ENCODE measurements at places on chromosomes 6 and 20.

DNA sequence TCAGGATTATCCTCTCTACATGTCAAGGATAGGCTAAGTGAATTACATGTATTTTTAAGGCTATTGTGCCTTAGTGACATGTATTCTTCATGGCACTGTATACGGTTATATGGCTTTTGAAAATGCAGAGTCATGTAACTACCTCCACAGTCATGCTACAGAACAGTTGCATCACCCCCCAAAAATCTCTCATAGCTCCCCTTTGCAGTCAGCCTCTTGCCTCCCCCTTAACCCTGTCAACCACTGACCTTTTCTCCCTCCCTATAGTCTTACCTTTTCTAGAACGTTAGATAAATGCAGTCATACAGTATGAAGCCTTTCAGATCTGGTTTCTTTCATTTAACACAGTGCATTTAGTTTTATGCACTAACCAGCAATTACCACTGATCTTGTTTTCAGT, 10.3 kb upstream of the RNF24 start:
- no peak for DNase-seq

GRCh38 chr6:75267461-75267860, 17.1 kb downstream of the TMEM30A start:
- no peak for DNase-seq

GRCh38 chr6:22614547-22614946, 45.2 kb downstream of the HDGFL1 start:
- DNase-seq, result no peak

- no peak for DNase-seq
These were observed 458.7 kb downstream of the RNF144B start for GRCh38 chr6:18845896-18846295.

- DNase-seq, result no peak
These were observed 13.9 kb upstream of the HELZ2 start for GRCh38 chr20:63587776-63588591.

All from muscle of arm (tissue), 14 donors.